ENCODE measurements at places on chromosomes 13 and 19.

DNA sequence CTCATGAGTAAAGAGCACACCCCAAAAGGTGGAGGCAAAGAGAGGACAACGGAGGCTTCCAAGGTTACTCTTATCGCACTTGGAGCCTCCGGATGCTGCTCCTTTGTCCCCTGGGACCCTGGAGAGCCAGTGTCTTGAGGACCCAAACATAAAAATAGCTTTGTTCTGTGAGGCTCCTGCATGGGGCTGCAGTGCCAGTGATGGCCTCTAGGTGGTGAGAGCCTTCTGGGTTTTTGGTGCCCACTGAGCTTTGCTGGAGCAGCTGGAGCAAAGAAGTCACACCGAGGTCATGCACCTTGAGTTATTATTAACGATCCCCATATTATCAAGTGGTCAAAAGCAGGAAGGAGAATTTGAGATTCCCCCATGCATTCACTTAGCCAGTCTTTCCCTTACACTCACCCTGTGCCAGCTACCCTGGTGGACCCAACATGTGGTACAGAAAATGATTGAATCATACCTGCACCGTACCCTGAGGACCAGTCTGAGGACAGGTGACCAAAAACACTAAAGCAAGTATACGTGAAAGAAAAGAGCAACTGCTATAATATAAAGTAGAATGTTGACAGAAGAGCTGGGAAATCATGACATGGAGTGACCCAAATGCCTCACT is 41.5 kb downstream of the ZNF682 start:
- DNase-seq, result no peak

- no peak for DNase-seq
Observed at GRCh38 chr19:14021474-14021873, 6.5 kb upstream of the RLN3 start.

DNA sequence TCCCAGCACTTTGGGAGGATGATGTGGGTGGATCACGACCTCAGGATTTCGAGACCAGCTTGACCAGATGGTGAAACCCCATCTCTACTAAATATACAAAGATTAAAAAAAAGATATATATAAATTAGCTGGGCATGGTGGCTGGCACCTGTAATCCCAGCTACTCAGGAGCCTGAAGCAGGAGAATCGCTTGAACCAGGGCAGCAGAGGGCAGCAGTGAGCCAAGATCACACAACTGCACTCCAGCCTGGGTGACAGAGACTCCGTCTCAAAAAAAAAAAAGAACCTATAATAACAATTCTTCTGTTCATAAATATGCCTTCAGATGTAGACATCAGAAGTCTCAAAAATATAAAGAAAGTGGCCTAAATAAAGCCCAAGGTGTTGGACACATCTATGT is 7.6 kb downstream of the ZNF737 start:
- DNase-seq, result no peak

GRCh38 chr19:31505596-31505910 is 156.3 kb upstream of the TSHZ3 start:
- no peak for DNase-seq

GRCh38 chr13:113762538-113762937 is 3.5 kb downstream of the TMEM255B start:
- no peak for DNase-seq

DNA sequence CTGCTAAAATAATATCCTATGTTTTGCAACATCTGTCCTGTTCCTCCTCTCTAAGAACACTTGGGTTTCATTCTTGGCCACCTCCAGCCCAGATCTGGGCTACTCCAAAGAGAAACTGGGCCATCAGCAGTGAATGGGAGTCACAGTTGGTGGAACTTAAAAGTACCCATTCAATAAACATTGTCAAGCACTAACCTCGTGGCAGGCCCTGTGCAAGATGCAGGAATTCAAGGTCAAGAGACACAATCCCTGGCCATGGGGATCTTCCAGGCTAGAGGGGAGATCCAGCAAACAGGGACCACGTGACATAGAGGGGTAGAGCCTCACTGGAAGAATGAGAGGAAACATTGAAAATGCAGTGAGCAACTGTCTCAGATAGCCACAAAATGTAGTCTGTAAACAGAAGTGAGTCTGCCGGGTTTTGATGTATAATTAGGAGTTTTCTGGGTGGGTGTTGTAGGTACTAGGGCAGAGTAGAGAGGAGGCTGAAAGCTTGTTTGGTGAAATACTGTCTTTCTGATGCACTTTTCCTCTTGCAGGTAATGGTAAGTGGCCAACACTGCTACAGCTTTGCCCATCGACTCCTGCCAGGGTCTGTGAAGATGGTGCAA is 14.8 kb upstream of the EID2 start:
- no peak for DNase-seq

DNA sequence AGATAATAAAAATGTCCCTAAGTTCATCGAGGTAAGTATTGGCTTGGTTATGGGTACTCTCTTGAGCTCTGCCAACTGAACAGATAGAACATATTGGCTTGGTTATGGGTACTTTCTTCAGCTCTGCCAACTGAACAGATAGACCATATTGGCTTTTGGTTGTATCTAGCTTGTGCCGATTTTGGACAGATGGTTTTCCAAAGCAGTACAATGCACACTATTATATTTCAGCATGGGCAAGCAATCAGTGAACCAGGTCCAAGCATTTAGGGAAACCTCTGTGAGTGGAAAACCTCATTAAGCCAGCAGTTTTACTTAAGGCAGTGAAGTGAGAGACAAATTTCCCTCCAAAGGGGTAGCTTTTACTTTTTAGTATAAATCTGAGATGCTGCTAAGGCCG is 1440.5 kb upstream of the SPRY2 start:
- DNase-seq, result no peak

DNA sequence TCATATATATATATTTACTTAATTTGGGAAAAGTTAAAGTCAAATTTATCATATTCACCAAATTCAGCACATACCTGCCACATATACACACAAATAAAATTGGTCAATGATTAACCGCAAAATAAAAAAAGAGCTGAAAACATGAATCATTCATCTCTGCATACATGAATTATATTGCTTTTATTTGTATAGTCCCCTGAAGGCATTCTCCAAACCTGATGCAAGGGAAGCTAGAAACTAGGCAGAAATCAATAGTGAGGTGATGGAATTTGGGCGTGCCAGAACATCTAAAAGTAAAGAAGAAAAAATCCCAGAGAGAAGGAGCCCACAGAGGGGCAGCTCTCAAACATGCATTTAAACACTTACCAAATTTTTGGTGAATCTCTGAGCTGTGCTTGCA is 60.1 kb downstream of the UFM1 start:
- DNase-seq, result peak; percentile 78

GRCh38 chr13:35889560-35889959 is 241.6 kb downstream of the DCLK1 start:
- DNase-seq, result no peak

GRCh38 chr19:8423817-8424223 is 10.7 kb downstream of the MARCHF2 start:
- DNase-seq, result peak; percentile 93

GRCh38 chr19:18503337-18503970 is 18.4 kb downstream of the ELL start:
- no peak for DNase-seq

DNA sequence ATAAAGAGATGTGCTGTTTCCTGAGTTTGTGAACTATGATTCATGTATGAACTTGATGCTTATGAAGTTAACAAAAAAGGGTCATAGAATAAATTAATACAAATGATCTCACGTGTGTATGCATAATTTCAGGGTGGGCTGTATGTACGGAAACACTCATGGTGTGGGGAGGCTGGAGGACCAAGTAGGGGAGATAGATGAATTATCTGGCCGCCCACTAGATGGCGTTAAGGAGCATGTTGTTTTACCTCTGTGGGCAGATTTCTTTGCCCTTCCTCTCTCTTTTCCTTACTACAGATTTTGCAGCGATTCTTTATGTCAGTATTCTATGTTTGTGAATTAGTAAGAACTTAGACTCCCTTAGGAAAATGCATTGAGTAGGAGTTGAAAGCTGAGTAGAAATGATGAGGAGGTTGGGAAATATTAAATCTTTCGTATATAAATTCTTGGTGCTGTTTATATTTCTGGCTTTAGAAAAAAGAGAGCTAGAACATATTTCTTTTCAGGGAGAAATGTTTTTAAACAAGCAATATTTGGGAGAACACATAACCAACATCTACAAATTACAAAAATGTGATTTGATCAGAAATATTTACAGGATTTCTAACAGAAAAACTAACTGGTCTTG is 47.4 kb upstream of the TMTC4 start:
- DNase-seq, result peak; percentile 12

DNA sequence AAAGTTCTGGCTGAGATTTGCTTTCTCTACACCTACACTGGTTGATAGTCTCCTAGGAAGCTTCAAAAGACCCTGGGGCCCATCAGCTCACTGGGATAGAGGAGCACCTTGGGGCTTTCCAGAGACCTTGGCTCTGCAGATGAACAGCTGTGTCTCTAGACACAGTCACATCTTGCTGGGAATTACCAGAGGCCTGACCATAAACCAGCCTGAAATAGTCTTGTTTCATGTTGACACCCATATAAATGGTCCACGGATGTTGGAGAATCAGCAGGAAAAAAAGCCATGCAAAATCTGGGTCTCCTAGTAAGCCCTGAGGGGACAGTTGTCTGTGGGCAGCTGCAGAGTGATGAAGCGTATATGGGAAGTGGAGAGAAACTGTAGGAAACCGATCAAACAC is 207.6 kb downstream of the DNAJC15 start:
- DNase-seq, result no peak

GRCh38 chr19:29098863-29099481 is 114.0 kb downstream of the UQCRFS1 start:
- peak; percentile 35 for DNase-seq

DNA sequence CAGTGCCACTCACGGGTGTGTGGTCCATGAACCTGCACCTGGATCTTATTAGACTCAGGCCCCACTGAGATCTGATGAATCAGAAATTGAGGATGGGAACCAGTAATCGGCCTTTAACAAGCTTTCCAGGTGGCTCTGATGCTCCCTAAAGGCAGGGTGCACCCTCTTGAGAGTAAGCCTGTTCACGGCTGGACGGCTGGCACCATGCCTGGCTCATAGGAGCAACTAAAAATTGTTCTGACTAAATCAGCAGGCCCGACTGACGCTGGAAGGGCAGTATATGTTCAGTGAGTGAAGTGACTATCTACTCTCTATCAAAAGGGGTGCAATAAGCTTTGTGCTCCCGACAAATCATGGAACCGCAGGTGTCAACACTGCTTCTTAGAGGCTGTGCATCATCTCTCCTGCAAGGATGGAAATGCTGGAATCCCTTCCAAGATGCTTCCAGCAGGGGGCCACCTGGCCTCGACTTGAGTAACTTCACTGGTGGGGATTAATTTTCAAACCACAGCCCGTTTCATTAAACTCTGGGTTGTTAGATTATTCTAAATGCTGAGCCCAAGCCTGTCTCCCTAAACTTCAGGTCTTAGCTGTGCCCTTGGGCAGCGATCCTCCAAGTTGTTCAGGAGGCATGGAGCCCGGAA is 28.4 kb downstream of the TMTC4 start:
- peak; percentile 6 for DNase-seq

DNA sequence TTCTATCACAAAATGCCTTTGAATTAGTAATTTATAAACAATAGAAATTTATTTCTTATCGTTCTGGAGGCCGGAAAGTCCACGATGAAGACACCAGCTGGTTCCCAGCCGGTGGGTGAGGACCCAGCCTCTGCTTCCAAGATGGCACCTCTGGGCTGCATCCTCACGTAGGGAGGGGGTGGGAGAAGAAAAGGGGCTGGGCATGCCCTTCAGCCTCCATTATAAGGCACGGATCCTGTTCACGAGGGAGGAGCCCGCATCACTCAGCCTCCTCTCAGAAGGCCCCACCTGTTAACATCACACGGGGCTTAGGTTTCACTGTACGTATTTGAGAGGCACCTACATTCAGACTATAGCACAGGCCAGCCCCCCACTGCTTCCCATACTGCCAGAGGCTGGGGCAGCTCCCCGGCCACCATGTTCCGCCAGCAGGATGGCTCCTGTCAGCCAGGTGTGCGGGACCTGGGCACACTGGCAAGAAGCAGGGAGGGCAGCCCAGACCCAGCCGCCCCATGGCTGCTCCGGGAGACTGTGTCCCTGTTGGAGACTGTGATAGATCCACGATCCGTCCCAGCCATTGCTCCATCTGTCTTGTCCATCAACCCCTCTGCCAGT is 131.6 kb downstream of the SOX1 start:
- DNase-seq, result no peak

DNA sequence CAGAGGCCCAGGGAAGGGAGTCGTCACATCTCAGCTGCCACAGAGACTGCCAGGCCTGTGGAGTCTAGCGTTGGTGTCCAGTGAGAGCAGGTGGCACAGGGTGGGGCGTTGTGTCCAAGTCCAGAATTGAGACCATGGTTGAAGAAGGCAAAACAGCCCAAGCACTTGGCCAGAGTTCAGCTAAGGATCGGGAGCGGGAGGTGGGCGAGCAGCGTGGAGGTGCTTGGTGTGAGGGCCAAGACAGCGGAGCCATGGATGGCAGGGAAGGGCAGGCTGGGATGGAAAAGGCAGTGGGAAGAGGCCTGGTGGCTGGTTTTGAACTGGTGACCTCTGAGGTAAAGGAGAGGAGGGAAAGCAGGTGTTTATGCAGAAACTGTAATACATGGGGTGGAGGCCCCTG is 8.0 kb downstream of the IGFLR1 start:
- DNase-seq, result no peak

GRCh38 chr13:109652531-109652930 is 133.9 kb downstream of the IRS2 start:
- DNase-seq, result peak; percentile 32

- DNase-seq, result no peak
Observed at GRCh38 chr13:103557878-103558277, 491.7 kb upstream of the SLC10A2 start.

DNA sequence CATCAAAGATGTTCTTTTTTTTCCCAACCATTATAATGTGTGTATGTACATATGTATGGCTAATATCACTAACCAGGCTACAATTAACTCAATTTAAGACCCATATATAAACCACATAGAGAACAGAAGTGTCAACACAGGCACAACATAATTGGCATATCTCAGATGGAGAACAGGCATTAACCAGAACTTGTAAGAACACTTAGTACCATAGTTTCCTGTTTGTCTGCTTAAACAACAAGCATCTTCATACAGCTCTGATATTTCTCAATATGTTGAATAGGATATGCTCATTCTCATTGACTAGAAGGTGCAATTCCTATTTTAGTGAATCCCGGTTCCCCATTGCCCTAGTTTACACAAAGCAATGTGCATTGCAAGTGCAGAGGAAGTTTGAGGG is 116.9 kb upstream of the EDNRB start:
- DNase-seq, result no peak

DNA sequence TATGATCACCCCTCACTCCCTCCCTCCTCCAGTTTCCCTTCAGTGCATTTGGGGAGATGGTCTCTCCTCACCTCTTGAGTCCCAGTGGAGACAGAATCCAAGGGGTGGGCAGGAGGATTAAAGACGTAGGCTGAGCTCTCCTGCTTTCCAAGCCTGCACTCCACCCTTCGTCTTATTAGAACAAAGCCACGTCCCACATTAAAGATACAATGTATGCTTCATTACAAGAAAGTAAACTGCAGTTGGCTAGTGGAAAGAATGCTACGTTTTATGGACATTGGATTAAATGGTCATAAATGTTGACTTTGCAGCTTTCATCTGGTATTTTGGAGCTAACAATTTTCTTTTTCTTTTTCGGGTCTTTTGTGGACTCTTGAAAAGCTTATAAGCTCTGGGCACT is 1.5 kb upstream of the KLK11 start:
- no peak for DNase-seq
